ENCODE measurements at places on chromosomes 2 and 18. TPM values are rescaled to one million over a fixed set of nuclear protein-coding genes. Genes with fewer than 3 reads are reported as not detected.

DNA sequence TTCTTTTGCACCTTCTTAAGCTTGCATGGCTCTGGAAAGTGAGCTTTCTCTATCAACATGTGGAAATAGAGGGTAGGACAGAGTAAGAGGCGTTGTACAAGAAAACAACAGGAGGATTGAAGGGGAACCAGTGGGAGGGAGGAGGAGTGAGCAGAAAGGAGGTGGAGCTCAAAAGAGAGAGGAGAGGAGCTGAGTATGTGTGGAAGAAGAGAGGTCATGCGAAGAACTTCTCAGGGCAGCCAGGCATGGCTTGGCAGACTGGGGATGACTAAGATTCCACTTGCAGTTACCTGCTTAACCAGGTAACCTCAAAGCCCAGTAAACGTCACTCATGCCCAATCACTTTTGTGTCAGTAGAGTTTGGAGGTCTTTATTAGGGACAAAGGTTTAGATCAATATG is 105.1 kb downstream of the BCL2L11 start:
- no peak for DNase-seq

GRCh38 chr2:214465363-214466146 is 54.7 kb downstream of the VWC2L start:
- DNase-seq: no peak

Gene UGT1A3
- not detected for total RNA-seq

DNA sequence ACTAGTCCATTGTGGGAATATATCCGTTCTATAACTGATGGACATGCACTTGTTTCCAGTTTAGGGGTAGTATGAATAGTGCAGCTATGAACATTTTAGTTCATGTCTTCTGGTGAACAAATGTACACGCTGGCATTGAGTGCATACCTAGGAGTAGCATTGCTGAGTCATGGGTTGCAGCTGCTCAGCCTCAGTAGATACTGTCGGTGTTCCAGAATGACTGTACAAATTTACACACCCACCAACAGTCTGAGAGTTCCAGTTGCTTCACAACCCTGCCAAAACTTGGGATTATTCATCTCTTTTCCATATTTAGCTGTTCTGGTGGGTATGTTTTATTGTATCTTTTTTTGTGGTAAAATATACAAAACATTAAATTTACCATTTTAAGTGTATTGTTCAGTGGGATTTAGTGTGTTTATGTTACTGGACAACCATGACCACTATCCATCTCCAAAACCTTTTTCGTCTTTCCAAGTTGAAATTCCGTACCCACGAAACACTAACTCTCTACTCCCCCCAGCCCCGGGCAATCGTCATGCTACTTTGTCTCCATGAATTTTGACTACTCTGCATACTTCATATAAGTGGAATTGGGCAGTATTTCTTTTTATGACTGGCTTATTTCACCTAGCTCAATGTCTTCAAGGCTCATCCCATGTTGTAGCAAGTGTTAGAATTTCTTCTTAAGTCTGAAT is 281.0 kb downstream of the PRKCE start:
- DNase-seq: peak; percentile 58

Gene SUCLG1
- 91.9 TPM for total RNA-seq

- no peak for DNase-seq
Observed at GRCh38 chr2:134716721-134717243, 2.0 kb downstream of the TMEM163 start.

- DNase-seq: peak; percentile 10
Observed at GRCh38 chr18:5461041-5461440, 82.8 kb downstream of the EPB41L3 start.

GRCh38 chr18:73218293-73218692 is 350.5 kb upstream of the NETO1 start:
- no peak for DNase-seq

DNA sequence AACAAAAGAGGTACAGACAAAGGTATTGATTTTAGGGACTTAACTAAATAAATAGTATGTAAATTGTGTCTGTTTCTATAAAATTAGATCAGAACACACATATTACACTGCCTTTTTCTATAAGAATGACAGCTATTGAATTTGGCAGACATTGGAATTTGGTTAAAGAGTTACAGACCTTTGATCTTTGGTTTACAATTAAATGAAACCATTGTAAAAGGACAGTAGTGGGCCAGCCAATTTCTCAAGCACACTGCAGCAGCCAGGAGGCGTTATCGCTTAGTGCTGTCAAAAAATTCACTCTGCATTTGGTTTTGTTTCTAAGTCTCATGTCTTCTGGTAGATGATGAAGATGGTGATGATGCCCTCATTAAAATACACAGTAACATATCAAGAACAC is 175.9 kb downstream of the NR4A2 start:
- no peak for DNase-seq

GRCh38 chr2:170924969-170925368 is 4.1 kb upstream of the GORASP2 start:
- DNase-seq: peak; percentile 11

- no peak for DNase-seq
Observed at GRCh38 chr2:191954451-191954850, 107.6 kb upstream of the CAVIN2 start.

DNA sequence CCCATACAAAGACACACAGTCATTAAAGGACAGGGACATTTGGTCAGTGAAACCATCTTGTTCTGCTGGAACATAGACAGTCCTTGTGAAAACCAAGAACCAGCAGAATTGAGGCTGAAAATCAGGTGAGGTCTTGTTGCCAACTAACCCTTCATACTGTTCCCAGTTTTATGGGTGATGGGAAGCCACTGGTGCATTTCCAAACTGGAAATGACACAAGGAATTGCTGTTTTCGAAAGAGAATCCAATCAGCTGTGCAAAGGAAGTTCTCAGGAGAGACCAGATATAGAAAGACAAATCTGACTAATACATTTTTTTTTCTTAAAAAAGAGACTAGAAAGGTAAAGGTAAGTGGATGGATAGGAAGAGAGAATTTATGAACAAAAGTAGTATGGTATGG is 948.2 kb downstream of the TSN start:
- no peak for DNase-seq

DNA sequence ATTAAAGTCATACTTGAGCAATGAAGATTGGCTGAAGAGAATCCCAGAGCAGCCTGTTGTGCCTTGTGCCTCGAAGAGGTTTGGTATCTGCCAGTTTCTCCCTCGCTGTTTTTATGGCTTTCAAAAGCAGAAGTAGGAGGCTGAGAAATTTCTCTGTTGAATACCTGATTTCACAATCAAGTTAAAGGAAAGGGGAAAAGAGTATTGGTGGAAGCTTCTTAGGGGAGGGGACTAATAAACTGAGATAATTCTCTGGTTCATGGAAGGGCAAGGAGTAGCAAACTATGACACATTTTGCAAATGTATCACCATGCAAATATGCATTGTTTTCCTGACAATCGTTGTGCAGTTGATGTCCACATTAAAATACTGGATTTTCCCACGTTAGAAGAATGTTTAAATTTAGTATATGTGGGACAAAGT is at the start of gene IL1B:
TSS of gene IL1B (minus strand) at position 85 of the 423 bp plus-strand sequence. CDS start 550 bp downstream, outside the sequence.
- peak; percentile 83 for DNase-seq

DNA sequence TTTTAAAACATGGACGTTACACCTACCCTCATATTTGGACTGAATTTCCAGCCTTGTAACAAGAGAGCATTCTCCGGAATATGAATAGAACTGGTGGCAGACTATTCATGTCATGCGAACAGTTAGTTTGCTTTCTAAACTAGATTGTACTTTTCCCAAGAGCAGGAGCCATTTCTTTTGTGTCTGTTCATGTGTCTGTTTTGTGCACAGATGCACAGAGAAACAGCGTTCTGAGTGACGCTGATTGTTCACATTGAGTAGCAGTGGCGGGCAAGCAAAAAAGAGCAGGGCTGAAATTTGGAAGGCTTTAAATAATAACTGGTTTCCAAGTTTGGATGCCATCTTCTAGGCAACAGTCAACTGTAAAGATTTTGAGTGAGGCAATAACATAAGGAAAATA is 200.3 kb downstream of the NRXN1 start:
- no peak for DNase-seq

Gene ATP5MC3
- total RNA-seq: 320 TPM

DNA sequence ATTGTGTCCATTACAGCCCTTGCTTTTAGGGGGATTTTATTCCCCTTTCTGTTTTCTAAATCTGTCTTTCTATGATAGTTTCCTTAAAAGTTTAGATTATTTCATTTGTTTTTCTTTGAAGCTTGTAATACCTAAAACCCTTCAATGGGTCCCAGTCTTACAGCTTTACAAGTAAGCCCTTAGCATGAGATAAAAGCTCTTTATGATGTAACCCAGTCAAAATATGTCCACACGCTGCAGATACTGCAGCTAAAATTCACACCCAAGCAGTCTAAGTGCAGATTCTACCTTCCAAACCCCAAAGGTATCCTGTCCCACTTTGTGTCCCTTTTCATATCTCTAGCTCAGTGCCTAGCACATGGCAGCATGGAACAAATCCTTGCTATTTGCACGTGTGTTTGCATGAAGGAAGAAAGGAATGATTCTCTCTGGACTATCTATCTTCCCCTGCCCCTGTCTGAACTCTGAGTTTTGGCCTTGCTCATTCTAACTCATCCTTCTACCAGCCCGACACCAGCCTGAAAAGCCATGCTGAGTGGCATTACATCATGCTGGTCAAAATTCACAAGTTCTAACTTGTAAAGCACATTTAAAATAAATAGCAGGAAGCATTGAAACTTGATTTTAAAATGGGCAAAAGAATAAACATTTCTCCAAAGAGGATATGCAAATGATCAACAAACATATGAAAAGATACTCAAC is 623.2 kb downstream of the IRS1 start:
- DNase-seq: no peak

GRCh38 chr18:36672437-36673344 is 156.1 kb downstream of the TPGS2 start:
- peak; percentile 45 for DNase-seq

- DNase-seq: no peak
Observed at GRCh38 chr2:144010096-144010836, 509.7 kb downstream of the ZEB2 start.

- DNase-seq: no peak
Observed at GRCh38 chr2:40062381-40062780, 283.3 kb upstream of the THUMPD2 start.
